M059J (cell line): ENCODE measurements at places on chromosomes 12 and 14. TPM values are rescaled to one million over a fixed set of nuclear protein-coding genes. Genes with fewer than 3 reads are reported as not detected.

- no peak for DNase-seq
These were observed 48.8 kb upstream of the CORO1C start for GRCh38 chr12:108779998-108780688.

DNA sequence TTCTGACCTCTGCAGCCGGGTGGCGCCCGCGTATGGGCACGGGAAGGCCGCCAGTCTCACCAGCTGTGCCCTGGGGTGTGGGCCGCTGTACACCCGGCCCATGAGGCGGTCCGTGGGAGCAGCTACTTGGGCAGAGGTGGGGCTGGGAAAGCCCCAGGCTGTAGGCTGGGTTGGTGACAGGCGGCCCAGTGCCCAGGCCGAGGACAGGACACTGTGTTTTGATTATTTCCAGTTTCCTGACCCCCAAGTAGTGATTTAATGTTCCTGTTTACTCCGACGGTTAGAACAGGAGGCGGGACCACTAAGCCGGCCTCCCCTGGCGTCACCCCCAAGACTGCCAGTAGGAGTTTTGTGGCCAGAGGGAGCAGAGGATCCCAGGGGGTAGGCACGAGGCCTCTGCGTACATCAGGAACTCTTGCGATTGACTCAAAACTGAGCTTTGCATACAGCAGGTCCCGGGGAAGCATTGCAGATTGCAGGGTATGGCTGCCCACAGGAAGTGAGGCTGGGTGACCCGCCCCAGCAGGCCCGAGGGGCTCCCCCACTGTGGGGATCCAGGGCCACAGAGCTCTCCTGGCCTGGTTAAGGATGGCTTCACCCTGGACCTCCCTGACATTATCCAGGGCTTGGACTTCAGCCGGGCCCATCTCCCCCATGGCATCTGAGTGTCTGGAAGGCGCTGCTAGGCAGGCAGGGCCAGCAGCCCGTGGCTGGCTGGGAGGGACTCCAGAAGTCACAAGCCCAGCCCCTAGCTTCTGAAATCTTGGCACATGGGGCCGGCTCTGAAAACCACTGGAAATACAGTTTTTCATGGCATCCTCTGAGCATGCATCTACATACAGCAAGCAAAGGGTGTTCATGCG, 42.5 kb upstream of the DIO3 start:
- no peak for DNase-seq

GRCh38 chr12:24177889-24178288, 228.4 kb upstream of the SOX5 start:
- DNase-seq: no peak

- no peak for DNase-seq
These were observed 18.7 kb downstream of the FLVCR2 start for GRCh38 chr14:75597149-75597548.

DNA sequence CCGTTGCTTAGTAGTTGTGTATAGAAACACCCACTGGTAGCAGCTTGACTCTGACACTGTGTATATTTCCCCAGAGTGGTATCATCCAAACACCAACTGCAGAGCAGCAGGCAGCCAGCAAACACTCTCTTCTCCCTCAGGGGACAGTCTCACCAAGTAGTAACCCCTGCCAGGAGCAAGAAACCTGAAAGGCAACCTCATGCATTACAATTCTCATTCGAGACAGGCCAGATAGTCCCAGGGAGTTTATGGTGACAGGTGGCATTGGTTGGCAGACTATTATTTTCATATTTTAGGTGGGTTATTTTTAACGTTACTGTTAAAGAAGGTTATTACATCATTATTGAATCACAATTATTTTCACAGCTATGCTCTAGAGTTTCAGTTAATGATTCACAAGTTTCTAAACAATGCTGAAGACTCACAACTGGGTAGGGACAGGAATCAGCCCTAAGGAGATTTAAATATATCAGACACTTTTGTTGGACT, 222.8 kb downstream of the EGLN3 start:
- peak; percentile 47 for DNase-seq

GRCh38 chr12:29545102-29545467, 47.6 kb upstream of the OVCH1 start:
- DNase-seq: no peak

GRCh38 chr12:117097159-117097558, 2.1 kb downstream of the TESC start:
- DNase-seq: no peak

GRCh38 chr12:130650131-130650530, 66.0 kb downstream of the RIMBP2 start:
- DNase-seq: no peak

- DNase-seq: no peak
These were observed 25.5 kb upstream of the SNAPC1 start for GRCh38 chr14:61736751-61737150.

DNA sequence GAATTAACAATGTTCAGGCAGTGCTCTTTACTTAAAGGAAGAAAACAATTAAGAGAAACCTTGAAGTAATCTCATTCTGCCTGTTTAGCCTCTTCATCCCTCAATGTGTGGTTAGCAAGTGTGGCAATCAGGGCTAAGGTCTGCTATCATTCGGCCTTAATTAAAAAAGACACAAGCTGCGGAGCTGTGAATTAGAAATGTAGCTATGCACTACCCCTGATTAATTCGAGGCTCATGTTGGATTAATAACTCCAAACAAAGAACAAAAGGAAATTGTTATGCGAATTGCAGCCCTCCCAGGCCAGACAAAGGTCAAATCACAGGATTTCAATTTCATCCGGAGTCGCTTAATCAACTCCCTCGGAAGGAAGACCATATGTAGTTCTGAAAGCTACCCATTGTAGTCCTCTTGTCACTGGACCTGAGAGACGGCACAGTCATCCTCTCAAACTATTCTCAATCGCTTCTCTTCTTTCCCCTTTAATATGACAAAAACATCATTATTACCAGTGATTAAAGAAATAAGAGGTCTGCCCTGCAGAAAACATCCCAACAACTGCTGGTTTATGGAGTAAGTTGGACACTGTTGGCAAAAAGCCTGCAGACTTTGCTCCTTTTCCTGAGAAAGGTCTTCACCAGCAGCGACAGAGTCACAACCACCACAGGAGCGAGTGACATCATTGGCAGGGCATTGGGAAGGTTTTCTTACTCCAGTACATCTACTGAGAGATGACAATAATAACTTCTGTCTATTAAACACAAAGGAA, 71.1 kb upstream of the SOX5 start:
- DNase-seq: no peak

DNA sequence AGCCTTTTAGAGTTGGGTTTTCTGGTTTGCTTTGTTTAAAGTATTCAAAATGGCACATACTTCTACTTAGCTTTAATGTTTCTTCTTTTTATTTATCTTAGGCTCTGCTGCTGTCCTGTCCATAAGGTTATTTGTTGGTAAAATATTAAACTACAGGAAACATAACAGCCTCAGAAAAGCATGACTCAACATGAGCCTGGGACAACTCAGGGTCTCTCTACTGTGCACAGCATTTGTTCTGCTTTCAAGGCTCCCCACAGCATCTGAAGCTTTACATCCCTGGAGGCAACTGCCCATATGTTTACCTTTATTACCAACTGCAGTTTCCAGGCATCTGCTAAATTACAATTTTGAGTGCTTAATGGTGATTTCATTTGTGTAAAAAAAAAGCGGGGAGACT, 954.2 kb upstream of the FBXO33 start:
- DNase-seq: no peak

DNA sequence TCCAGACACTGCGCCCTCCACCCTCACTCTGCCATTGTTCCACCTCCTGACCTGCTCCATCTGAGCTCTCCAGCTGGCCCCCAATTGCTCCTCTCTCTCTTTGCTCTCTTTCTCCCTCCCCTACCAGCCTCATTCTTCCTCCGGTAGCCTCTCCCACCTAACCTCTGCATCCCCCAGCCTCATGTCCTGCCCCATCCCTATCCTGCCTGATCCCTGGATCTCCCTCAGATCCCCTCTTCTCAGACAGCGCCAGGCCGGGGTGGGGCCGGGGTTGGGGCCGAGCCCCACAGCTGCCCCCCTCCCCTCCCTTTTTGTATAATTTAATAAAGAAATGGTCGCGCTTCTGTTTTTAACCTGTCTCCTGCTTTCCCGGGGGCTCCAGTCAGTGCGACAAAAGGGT, 1.7 kb upstream of the LAG3 start:
- DNase-seq: no peak

- DNase-seq: no peak
These were observed 11.1 kb downstream of the EXOC3L4 start for GRCh38 chr14:103105580-103106150.

- no peak for DNase-seq
These were observed 755.6 kb downstream of the MED13L start for GRCh38 chr12:115521771-115522409.

GRCh38 chr14:94330857-94331256, 7.7 kb upstream of the SERPINA6 start:
- DNase-seq: no peak

DNA sequence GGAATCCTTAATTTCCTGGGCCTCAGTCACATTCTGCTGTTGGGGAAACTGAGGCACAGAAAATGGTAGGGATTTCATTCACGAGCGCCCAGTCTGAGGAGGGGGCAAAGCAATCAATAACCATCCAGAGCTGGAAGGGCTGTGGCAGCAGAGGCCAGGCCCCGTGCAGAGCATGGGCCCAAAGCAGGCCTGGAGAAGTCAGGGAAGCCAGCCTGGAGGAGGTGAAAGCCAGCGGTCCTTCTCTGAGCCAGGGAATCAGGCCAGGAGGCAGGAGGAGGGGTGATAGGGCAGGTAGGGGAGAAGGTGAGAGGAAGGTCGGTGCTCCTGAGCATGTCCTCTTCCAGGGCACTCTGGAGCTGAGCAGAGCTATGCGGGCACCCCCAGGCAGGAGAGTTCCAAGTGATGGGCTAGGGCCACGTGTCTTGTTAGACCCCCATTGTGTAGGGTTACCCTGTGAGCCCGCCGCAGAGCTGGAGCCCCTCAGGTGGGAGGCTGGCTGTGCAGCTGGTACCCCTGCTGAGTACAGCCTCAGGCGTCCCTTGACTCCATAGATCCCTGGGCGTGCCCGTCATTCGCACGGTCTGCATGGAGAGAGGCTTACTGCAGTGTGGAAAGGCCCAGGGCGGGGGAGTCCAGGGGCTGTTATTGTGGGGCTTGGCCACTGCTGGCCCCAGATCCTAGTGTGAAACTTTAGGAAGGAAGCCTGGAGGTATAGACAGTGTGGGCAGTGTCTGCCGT, 4.8 kb downstream of the TNFAIP2 start:
- peak; percentile 44 for DNase-seq

- peak; percentile 86 for DNase-seq
These were observed 1.7 kb downstream of the MGST1 start for GRCh38 chr12:16349131-16349460.

DNA sequence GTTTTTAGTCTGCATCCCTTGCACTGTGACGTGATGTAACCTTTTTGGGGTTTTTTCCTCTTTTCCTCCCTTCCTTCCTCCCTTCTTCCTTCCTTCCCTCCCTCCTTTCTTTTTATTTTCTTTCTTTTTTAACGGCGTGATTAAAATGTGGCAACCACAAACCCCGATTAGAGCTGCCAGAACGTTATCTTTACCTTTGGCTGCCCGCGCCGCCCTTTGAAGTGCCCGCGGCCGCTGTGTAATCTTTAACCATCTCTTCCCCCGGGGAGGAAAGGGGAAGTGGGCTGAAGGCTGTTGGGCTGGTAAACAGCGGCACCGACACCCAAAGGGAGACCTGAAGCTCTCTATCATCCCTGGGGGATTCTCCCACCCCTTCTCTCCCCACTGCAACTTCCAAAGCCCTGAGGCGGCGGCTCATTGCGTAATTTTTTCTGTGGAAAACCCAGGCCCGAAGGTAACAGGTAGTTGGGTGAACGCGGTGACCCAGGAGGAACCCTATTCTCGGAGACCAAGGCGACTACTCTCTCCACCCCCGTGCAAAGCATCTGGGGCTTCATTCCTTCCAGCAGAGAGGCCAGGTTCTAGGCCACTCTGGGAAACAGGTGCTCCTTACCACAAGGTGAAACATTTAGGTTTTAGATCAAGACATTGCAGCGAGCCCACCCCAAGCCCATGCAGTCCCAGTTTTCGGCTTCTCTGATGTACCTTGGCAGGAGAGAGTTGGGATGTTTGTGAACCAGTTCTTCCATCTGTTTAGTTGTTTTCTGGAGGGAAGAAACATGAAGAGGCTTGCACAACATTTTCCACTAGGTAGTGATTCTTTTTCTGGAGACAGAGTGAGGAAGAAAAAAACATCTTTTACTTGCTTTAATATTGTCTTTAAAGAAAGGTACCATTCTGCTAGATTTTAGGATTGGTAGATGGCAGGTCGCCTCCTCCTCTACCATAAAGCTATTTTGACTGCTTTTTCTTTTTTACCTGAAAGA, 1.5 kb downstream of the LGR5 start:
- no peak for DNase-seq

GRCh38 chr12:6941782-6942181, 1.8 kb upstream of the RNU7-1 start:
- DNase-seq: no peak

GPR135 gene
- 0.79 and 1.3 TPM in 2 replicates for total RNA-seq

NACA gene
- 1,267 and 1,373 TPM in 2 replicates for total RNA-seq

ADAMTS20 gene
- 0.30 TPM in 1 of 2 replicates, not detected in the other for total RNA-seq

FSCB gene
- total RNA-seq: not detected in 2 replicates

POLE gene
- total RNA-seq: 7.0 and 15.8 TPM in 2 replicates

POLE2 gene
- total RNA-seq: 17.4 and 27.8 TPM in 2 replicates

SDR9C7 gene
- total RNA-seq: not detected in 2 replicates

PHC1 gene
- 9.8 and 16.0 TPM in 2 replicates for total RNA-seq

SOAT2 gene
- total RNA-seq: 0.22 TPM in 1 of 2 replicates, not detected in the other

MYH6 gene
- total RNA-seq: not detected in 2 replicates

PTCSC3 gene
- total RNA-seq: not detected in 2 replicates

NELL2 gene
- 0.25 TPM in 1 of 2 replicates, not detected in the other for total RNA-seq

MTERF2 gene
- total RNA-seq: 7.8 and 8.2 TPM in 2 replicates
